ENCODE measurements at places on chromosomes 6 and 20.

GRCh38 chr6:53989504-53989903, 121.7 kb upstream of the MLIP start:
- DNase-seq: no peak

- no peak for DNase-seq
These were observed 15.6 kb upstream of the UBE2J1 start for GRCh38 chr6:89368107-89368506.

DNA sequence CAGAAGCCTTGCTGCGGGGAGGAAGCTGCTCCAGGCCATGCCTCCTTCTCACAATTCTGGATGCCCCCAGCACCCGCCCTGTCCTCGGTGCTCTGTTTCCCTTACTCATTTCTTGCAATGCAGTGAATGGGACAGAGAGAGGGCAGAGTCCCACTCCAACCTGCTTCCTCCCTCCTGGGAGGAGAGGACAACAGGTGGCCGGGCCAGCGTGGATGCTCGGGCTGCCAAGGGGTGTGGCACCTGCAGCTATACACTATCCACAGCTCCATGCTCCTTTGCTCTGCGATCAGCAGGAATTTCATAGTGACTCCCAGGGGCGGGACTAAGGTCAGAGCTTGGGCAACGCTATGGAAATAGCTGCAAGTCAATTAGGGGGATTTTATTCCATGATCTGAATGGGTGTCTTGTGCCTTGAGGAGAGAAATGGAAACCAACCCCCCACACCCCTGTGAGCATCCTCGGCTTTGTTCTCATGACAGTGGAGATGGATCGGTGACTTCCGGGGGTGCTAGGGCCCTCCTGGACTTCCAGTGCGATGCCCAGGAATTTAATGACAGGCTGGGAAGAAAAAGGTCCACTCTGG, 192.5 kb downstream of the MYLK4 start:
- DNase-seq: no peak

GRCh38 chr6:139378226-139378625, 3.8 kb upstream of the CITED2 start:
- no peak for DNase-seq

- no peak for DNase-seq
These were observed 15.7 kb downstream of the TMEM181 start for GRCh38 chr6:158575550-158575949.

DNA sequence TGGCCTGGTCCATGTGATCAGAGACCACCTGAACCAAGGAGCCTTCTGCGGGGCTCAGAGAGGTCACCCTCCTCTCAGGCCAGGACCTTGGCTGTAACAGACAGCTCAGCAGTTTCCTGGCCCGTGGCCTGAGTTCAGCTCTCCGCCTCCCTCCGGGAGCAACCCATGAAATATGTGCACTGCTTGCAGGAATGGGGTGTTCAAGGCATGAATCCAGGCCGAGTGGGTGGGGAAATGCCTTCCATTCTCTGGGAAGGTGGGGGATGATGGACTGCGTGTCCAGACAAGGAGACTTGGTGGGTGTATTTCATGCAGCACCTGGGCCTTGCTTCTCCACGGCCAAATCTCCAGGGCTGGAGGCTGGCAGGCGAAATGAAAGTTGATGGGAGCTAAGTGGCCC, 46.0 kb downstream of the SIRPA start:
- DNase-seq: no peak

DNA sequence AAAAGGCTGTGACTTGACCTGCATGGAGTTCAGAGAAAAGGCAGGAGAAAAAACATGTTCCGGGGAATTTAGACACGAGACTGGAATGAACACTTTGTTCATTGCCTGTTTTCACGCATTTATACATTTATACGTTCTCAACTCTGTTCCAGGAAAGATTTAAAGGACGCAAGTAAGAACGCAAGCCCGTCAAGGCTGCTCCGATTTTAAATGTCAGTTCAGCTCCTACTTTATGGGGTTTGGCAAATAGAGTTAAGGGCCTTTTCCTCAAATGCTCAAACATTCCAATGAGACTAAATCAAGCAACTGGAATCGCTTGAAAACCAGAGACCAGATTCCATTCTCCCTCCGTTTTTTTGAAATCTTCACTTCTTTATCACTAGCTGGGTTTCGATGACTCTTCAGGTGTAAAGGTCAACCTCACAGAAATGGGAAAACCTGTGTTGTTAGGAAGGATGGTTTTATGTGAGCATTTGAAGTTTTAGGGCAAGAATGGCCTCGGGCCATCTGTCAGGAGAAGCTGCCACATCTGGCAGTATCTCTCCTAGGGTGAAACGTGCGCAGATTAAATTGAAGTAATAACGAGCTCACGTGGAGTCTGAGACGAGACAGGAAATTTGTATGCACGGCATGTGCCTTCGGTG, 24.9 kb downstream of the TTLL2 start:
- no peak for DNase-seq

DNA sequence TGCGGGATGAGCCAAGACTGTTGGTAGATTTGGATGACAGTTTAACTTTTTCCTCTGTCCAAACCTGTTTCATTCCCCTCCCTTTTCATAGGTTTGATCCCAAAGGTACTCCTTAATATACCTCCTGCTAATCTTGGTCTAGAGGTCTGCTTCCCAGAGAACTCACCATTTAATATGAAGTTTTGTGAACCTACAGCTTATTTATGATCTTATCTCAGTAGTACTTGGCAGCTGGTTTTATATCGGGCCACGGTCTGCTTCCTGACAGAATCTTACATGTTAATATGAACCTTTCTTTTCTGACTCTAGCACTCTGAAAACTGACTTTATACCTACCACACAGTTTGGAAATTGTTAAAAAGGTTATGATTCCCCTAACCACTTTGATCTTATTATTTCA, 138.7 kb downstream of the MACROD2 start:
- DNase-seq: no peak
